GM18507 (cell line): ENCODE measurements at places on chromosomes 16 and 17.

DNA sequence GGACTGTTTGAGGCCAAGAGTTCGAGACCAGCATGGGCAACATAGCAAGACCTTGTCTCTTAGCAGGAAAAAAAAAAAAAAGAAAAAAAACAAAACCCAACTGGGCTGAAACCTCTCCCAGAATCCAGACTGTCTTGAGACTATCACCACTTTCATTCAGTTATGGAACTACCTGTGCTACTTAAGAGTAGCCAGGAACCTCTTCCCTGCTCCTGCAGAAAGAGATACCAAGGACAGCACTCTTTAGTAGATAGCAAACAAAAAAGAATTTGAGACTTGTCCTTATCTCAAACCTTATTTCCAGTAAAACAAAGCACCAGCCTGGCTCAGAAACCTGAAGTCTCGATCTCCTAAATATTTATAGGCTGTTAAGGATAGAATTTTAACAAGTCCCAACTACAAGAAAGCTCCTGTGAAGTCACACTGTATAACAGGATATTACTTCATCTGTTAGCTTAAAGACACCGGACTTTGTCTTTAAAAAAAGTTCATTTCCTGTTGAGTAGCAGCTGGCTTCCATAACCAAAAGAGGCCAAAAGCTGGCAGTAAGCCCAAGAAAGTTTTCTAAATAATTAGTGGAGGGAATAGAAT is 5.1 kb downstream of the CDR2 start:
- DNase-seq = no peak

- DNase-seq = no peak
Measured at GRCh38 chr17:33560165-33560564, 267.1 kb upstream of the ASIC2 start.

- no peak for DNase-seq
Measured at GRCh38 chr16:20905576-20905975, 5.0 kb downstream of the LYRM1 start.

DNA sequence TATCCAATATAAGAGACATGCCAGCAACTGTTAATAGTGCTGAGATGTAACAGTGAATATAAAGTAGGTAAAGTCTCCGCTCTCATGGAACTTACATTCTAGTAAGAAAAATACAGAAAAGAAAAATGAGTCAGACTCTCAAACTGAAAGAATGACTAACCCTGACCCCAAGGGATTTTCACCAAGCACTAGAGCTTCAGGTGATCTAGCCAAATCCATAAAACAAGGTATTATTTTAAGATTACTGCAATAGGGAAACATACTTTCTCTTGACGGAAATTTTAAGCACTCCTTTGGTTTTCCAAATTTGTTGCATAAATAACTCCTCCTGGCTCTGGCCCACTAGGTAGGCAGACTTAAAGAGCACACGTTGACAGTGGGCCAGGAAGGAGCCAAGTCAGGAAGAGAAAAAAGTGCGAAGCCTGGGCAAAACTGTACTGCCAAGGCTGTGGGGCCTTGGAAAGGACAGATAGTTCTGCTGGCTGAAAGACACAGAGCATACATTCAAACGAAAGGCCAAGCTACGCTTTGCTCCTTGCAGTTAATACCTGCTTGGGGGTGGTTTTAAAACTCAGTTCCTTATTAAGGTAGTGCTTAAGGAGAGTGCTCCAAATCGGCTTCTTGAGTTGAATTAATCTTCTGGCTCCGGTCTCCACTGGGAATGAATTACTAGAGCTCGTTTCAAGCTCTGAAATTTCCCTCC is 1.4 kb downstream of the GOT2 start:
- DNase-seq = no peak

- no peak for DNase-seq
Measured at GRCh38 chr16:14485121-14485551, 144.9 kb downstream of the PARN start.

GRCh38 chr17:55748841-55749240 is 2.0 kb upstream of the PCTP start:
- DNase-seq = no peak

DNA sequence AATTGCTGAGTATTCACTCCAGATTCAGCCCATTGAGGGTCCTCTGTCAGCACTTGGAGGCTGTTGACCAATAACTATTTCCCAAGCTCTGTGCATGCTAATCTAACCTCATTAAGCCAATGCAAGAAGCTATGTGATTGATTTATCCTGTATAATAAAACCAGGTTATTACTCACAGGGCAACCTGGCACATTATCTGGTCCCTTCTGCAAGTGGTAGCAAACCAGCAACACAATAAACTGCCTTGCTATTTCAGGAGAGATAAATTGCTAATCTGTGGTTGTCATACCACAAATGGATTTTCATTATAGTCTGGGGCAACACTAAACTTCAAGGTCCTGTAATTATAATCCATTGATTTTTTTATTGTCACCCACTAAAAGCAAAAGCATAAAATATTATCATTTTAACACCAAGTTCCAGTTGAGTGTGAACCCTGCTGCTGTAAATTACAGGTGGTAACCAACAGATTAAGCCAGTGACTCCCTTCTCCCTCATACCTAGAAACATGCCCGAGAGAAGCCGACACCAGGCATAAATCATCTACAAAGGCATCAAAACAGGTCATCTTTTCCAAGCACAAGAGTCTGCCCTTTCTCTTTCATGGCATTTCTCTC is 51.1 kb upstream of the SOX9 start:
- no peak for DNase-seq

DNA sequence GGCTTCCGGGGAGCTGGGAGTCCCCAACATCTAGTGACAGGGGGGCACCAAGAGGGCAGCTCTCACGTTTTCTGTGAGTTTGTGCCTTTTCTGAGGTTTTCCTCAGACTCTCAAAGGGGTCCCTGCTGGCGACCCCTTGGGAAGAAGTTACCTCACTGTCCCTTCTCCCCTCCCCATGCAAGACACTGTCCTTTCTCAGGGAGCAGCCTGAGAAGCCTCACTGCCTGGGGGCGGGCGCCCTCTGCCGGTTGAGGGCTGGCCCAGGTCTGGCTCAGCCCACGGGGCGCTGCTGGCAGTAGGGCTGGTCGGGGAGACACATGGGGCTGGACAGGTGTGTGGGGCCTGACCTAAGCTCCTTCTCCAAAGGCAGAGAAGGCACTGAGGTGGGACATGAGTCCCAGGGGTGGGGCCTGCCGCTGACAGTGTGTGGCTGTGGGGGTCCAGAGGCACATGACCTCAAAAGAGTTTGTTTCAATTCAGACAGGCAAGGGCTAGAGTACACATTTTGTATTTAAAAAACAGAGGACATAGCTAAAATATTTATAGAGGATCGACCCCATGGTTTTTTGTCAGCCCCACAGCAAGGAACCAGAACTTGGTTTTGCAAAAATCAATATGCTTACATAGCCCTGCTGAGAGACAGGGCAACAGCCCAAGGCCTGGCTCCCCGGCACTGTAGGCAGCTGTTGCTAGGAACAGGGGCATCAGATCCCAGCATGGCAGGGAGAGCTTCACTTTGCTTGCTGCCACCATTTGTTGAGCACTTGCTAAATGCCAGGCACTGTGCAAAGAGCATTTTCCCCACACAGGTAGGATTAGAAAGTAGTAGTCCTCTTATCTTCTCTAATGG is 18.5 kb upstream of the ALDH3A1 start:
- peak; percentile 67 for DNase-seq

GRCh38 chr17:74211912-74212208 is 1.5 kb upstream of the TTYH2 start:
- DNase-seq = no peak

DNA sequence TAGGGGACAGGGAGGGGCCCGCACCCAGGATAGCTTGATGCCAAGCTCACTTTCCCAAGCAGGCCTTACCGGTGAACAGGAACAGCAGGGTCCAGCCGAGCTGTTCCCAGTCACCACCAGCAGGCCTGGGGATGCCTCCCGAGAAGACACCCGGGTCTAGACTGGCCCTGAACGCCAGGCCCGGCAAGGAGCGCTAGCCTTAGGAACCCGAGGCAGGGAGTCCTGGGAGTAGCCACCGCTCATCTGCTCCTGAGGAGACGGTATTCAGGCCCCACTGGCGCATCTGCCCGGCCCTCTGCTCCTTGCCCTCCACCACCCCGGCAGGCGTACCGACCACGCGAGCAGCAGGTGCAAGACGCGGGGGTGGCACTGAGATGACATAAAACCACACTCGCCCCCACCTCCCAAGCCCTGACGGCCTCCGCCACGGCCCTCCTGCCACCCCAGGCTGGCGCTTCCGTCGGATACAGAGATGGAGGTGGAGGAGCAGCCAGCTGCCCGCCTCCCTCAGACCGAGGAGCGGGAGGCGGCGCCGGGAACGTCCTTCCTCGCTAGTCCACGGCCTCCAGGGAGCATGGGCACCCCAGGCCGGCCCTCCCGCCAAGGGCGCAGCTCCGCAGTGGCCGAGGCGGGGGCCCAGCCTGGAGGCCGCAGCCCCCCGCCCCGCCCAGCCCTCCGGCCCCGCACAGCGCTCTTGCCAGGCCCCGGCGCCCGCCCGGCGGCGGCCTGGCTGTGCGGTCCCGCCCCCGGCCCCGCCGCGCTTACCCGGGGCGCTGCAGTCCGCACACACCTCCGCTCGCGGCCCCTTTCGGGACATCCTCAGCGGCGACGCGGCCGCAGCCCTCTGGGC is 661 bp downstream of the GIT1 start:
- no peak for DNase-seq

DNA sequence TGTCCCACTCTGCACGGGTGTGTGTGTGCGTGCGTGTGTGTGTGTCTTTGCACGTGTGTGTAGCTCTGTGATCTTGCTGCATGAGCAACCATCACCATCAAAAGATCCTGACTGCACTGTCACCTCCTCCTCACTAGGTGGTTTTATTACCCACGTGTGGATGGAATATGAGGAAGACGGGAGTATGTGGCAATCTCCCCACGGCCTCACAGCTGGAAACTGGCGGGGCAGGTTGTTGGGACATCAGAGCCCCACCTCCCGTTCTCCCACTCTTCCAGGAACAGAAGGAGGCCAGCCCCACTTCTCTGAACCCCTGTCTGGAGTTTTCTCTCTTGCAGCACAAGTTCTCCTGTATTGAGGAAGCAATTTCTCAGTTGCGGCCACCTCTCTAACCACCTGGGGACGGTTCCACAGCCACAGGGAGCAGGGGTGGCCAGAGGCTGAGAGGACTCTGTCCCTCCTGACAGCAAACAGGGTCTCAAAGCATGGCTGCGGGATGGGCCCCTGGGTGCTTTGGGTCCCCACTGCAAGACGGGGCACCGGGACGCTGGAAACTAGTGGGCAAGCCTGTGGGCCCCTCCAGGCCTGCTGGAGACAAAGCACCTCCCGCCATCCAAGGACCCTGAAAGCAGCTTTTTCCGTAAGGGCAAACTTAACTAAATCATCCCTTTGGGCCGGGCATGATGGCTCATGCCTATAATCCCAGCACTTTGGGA is 27.9 kb upstream of the ATP2C2 start:
- DNase-seq = no peak

DNA sequence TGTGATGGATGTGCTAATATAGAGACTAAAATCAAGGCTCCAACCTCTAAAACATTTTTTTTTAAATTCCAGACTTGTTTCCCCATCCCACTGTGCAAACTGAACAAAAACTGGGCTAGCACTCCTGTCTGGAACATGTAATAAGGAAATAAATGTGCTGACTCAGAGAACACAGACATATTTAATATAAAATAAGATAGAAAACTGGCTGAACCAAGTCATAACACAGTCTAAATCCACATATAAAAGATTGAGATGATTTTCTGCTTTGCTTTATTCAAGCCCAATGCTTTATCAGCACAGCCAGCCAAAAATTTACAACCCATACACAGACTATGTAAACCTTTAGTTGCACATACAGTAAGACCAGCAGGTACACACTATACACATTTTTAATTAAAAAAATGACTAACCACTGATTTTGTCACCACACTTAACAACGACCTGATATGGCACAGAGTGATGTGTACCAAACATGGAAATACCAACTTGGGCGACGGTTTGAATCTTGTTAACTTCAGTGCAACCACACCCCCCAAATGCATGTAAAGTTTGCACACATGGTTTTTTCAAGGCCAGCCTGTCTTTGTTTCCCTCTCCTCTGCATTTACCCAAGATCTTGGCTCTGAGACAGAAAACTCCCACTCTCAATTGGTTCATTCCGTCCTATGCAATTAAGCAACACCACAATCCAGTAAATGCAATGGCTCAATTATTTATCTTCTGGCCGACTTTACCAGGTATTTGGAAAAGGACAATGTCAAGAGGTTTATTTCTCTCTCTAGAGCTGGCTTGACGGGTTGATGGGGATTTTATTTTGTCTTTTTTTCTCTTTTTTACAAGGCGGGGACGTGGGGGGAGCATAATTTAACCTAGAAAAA is 1.2 kb downstream of the STAT3 start:
- no peak for DNase-seq

DNA sequence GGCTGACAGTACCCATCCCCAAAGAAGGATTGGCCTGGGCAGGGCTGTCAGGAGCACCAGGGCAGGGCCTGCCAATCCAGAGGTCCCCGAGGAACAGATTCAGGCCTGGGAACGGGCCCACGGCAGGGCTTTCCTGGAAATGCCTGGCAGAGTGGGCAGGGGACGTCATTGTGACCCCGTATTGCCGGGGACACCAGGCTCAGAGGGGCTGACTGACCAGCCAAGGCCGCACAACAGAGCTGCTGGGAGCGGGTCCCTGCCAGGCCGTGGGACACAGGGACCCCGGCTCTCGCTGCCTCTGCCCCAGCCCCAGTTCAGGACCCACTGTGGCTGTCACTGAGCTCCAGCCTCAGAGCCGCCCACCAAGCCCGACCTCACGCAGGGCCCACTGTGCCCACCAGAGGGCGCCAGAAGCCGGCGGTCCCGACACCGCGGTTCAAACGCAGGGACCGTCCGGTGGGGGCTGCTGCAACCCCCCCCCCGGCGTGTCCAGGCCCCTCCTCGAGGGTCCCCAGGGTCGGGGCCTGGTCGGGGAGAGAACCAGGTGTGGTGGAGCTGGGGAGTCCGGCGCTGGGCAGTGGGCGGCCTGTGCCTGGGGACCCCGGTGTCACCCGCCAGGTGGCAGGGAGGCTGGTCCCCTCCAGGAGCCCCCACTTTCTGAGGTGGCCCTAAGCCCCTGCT is 15.2 kb upstream of the SSTR5 start:
- DNase-seq = peak; percentile 15

- no peak for DNase-seq
Measured at GRCh38 chr16:28875134-28876018, 2.9 kb upstream of the ATP2A1 start.

- DNase-seq = no peak
Measured at GRCh38 chr17:65470783-65471182, 90.7 kb downstream of the AXIN2 start.

DNA sequence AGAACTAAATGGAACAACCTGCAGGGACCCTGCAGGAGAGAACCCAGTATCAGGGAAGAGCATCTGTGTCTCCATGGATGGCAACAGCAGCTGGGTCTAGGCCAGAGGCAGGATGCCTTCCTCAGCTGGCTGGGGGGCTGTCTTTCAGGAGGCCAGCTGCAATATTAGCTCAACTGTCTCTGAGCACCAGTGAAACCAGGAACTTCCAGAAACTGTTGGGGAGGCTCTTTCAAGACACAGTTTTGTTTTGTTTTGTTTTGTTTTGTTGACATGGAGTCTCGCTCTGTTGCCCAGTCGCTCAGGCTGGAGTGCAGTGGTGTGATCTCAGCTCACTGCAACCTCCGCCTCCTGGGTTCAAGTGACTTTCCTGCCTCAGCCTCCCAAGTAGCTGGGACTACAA is 7.6 kb downstream of the GPR142 start:
- DNase-seq = no peak

GRCh38 chr17:48465884-48466283 is 35.9 kb upstream of the SKAP1 start:
- no peak for DNase-seq

GRCh38 chr17:14321476-14321949 is 20.6 kb downstream of the HS3ST3B1 start:
- no peak for DNase-seq

- DNase-seq = no peak
Measured at GRCh38 chr17:17021194-17021863, 20.9 kb upstream of the MPRIP start.
